A549 treated with RU486 at 1 μM for 4 hours (cell line): ENCODE measurements at places on chromosomes 2 and 18. TPM values are rescaled to one million over a fixed set of nuclear protein-coding genes. Genes with fewer than 3 reads are reported as not detected.

CROCC2 gene
- total RNA-seq = not detected in 5 replicates

ICOS gene
- not detected in 5 replicates for total RNA-seq

G6PC2 gene
- total RNA-seq = not detected in 5 replicates

FBXO41 gene
- total RNA-seq = 4.3 to 6.0 TPM (median 5.3 TPM) in 5 replicates

C2orf15 gene
- total RNA-seq = 0.42 to 0.64 TPM (median 0.50 TPM) in 4 of 5 replicates, not detected in the other

CNRIP1 gene
- 2.2 to 3.2 TPM (median 2.4 TPM) in 5 replicates for total RNA-seq

STK11IP gene
- total RNA-seq = 13.4 to 20.4 TPM (median 16.7 TPM) in 5 replicates

GAREM2 gene
- 5.6 to 9.7 TPM (median 7.0 TPM) in 5 replicates for total RNA-seq

PIEZO2 gene
- total RNA-seq = 0.50 to 0.71 TPM (median 0.70 TPM) in 5 replicates

HJURP gene
- 76.2 to 89.5 TPM (median 80.6 TPM) in 5 replicates for total RNA-seq

UPP2 gene
- total RNA-seq = not detected in 5 replicates

TEKT4 gene
- total RNA-seq = not detected in 5 replicates

ATP8B1 gene
- total RNA-seq = 6.5 to 10.7 TPM (median 9.3 TPM) in 5 replicates

MFSD2B gene
- total RNA-seq = 0.28 to 0.56 TPM (median 0.36 TPM) in 5 replicates

PTH2R gene
- total RNA-seq = not detected in 5 replicates

CPO gene
- not detected in 5 replicates for total RNA-seq

FBXO15 gene
- total RNA-seq = 0.54 to 1.6 TPM (median 0.84 TPM) in 5 replicates

MYOM1 gene
- total RNA-seq = 0.07 to 0.25 TPM (median 0.08 TPM) in 5 replicates

LRRTM4 gene
- not detected in 5 replicates for total RNA-seq

PDCD1 gene
- not detected in 5 replicates for total RNA-seq

PARD6G gene
- 2.0 to 4.1 TPM (median 2.9 TPM) in 5 replicates for total RNA-seq

SERPINB4 gene
- 0.11 to 0.18 TPM (median 0.15 TPM) in 4 of 5 replicates, not detected in the other for total RNA-seq

NXPH2 gene
- not detected in 5 replicates for total RNA-seq

OXER1 gene
- not detected in 5 replicates for total RNA-seq

RDH14 gene
- 36.9 to 43.9 TPM (median 39.6 TPM) in 5 replicates for total RNA-seq

ABCG5 gene
- not detected in 5 replicates for total RNA-seq

POLE4 gene
- total RNA-seq = 102 to 208 TPM (median 161 TPM) in 5 replicates

SOWAHC gene
- total RNA-seq = 8.4 to 18.4 TPM (median 17.2 TPM) in 5 replicates

SPC25 gene
- 9.7 to 21.8 TPM (median 19.9 TPM) in 5 replicates for total RNA-seq

COL6A3 gene
- total RNA-seq = 0.03 to 0.18 TPM (median 0.09 TPM) in 5 replicates

HOXD13 gene
- total RNA-seq = 0.15 to 0.29 TPM (median 0.16 TPM) in 5 replicates

BMP10 gene
- not detected in 5 replicates for total RNA-seq

FASTKD2 gene
- total RNA-seq = 17.6 to 39.4 TPM (median 35.7 TPM) in 5 replicates

DES gene
- 0.05 to 0.24 TPM (median 0.13 TPM) in 3 of 5 replicates, not detected in the others for total RNA-seq

RGPD3 gene
- total RNA-seq = 0.07 to 0.19 TPM (median 0.10 TPM) in 5 replicates

HMSD gene
- total RNA-seq = 0.21 to 0.39 TPM in 2 of 5 replicates, not detected in the others

TMEM247 gene
- total RNA-seq = not detected in 5 replicates

DCC gene
- total RNA-seq = not detected in 5 replicates

ERFE gene
- total RNA-seq = 6.1 to 10.0 TPM (median 8.4 TPM) in 5 replicates

PPP1CB gene
- 70.3 to 120 TPM (median 112 TPM) in 5 replicates for total RNA-seq

CENPA gene
- 47.2 to 64.0 TPM (median 55.1 TPM) in 5 replicates for total RNA-seq

ARHGAP28 gene
- 0.05 to 0.48 TPM (median 0.08 TPM) in 3 of 5 replicates, not detected in the others for total RNA-seq
